GM23338 (cell line): ENCODE measurements at places on chromosomes 4 and X. TPM values are rescaled to one million over a fixed set of nuclear protein-coding genes. Genes with fewer than 3 reads are reported as not detected.

The SPANXN2 gene
- polyA plus RNA-seq: not detected in 2 replicates

The GPC4 gene
- polyA plus RNA-seq: 124 and 125 TPM in 2 replicates

The BTK gene
- 0.19 and 0.68 TPM in 2 replicates for polyA plus RNA-seq

The CAMK2D gene
- 4.9 and 5.1 TPM in 2 replicates for polyA plus RNA-seq

The BCAP31 gene
- 136 and 145 TPM in 2 replicates for polyA plus RNA-seq

The PCYT1B gene
- 5.8 and 6.9 TPM in 2 replicates for polyA plus RNA-seq

The RASL11B gene
- polyA plus RNA-seq: 66.8 and 69.7 TPM in 2 replicates

The TIGD2 gene
- polyA plus RNA-seq: 1.8 and 2.1 TPM in 2 replicates

The PJA1 gene
- polyA plus RNA-seq: 20.7 and 25.2 TPM in 2 replicates

The C1GALT1C1 gene
- 13.1 and 16.3 TPM in 2 replicates for polyA plus RNA-seq
